ENCODE measurements at places on chromosomes 6 and 20.

- no peak for DNase-seq
Measured at GRCh38 chr20:3135507-3136070, 24.1 kb downstream of the FASTKD5 start.

- no peak for DNase-seq
Measured at GRCh38 chr6:110542311-110543024, 66.1 kb upstream of the SLC22A16 start.

GRCh38 chr6:28606424-28607391, 81.0 kb downstream of the GPX5 start:
- DNase-seq = peak; percentile 40

DNA sequence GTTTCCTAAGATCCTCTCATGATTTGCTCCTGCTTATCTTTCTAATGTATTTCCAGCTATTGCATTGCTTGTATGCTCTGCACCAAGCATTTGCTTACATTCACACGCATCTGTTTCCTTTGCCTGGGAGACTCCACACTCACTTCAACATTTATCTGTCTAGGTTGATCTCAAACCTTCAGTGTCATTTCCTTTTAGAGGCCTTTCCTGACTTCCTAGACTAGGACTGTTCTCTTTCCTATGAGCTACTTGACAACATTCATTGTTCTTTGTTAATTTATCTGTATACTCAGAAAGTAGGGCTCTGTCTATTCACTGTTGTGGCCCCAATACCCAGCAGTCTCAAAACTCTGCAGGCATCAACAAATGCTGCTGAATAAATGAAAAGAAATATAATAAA, 84.4 kb downstream of the WASF1 start:
- DNase-seq = no peak

GRCh38 chr6:88984606-88985005, 21.2 kb upstream of the RNGTT start:
- no peak for DNase-seq

DNA sequence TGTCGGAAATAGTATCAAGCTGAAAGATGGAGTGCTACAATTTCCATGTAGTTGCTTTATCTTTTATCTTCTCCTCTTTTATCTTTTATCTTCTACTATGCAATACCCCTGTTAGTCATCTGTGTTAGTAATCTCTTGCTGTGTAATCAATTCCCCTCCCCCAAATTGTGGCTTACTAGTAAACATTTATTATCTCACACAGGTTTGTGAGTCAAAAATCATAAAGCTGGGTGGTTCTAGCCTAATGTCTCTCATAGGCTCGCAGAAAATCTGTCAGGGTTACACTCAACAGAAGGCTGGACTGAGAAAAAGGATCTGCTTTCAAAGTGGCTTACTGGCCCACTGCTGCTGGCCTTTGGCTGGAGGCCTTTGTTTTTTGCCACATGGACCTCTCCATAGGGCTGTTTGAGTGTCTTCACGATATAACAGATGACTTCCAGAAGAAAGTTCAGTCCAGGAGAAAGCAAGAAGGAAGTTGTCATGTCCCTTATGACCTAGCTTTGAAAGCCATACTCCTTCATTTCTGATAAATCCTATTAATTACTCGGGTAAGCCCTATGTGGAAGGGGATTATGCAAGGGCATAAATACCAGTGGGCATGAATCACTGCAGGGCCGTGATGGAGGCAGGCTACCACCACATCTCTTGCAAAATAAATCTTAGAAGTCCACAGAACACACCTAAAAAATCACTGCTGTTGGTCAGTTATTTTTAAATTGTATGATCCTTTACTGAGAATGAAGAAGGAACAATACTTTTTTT, 24.5 kb upstream of the PTCHD4 start:
- no peak for DNase-seq

DNA sequence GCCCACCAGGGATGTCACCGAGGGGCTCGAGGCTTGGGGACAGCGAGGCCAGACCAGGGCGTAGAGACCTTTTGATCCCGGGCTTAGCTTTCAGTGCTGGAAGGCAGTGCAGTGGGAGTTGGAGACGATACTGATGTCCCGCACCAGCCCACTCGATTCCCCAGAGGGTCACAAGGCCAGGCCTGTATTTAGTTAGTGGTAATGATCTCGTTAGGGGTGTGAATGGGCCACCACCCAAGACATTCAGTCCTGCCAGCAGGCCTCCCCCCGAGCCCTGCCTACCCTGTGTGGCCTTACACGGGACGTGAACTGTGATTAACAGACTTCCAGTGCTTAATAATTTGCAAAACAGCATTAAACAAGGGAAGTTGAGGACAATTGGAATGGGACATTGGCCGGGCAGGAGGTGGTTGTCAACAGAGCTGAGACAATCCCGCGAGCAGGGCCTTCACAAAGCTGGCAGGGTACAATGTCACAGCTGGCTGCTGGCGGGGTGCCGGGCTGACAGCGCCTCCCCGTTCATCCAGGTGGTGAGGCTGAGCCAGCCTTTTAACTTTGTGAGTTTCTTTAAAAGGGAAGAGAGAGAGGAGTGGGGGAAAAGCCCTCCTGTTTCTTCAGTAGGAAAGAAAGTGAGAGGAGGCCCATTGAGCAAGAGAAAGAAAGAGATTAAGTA, 175.3 kb upstream of the RALGAPA2 start:
- no peak for DNase-seq

- no peak for DNase-seq
Measured at GRCh38 chr6:31871046-31871659, 7.6 kb downstream of the SLC44A4 start.

GRCh38 chr6:54586251-54586650, 260.3 kb upstream of the FAM83B start:
- DNase-seq = no peak

DNA sequence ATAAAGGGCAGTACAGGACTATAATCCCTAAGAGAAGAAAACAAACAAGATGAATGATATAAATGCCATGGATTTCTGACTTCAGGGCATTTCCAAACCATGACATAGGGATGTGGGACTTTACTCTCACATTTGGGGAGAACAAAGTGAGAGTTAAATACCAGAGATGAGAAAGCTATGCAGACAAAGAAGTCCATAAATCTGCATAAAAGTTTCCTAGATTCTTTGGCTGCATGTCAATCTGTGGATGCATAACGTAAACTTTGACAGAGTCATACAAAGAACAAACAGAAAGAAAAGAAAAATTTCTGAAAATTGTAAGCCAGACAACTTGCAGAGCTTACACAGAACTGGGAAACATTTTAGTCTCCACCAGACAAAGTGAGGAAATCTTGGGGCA, 11.7 kb downstream of the EPM2A start:
- no peak for DNase-seq

- DNase-seq = no peak
Measured at GRCh38 chr6:136547336-136547735, 2.9 kb downstream of the MAP7 start.

DNA sequence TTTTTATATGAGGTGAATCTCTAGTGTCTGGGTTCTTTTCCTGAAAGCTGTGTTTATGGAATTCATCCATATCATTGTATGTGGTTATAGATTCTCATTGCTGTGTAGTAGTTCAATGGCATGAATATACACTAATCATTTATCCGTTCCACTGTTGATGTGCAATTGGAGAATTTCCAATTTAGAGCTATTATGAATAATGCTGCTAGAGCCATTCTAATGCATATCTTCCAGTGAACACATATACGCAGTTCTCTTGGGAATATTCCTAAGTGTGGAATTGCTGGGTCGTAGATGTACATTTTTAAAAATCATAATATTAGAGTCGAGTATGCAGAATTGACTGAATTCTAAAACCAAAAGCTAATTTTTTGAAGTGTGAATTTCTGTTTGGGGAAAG, 327.5 kb upstream of the JAG1 start:
- DNase-seq = no peak

- DNase-seq = no peak
Measured at GRCh38 chr6:24274441-24275083, 83.3 kb downstream of the DCDC2 start.
